ENCODE measurements at places on chromosomes 16 and 17.

DNA sequence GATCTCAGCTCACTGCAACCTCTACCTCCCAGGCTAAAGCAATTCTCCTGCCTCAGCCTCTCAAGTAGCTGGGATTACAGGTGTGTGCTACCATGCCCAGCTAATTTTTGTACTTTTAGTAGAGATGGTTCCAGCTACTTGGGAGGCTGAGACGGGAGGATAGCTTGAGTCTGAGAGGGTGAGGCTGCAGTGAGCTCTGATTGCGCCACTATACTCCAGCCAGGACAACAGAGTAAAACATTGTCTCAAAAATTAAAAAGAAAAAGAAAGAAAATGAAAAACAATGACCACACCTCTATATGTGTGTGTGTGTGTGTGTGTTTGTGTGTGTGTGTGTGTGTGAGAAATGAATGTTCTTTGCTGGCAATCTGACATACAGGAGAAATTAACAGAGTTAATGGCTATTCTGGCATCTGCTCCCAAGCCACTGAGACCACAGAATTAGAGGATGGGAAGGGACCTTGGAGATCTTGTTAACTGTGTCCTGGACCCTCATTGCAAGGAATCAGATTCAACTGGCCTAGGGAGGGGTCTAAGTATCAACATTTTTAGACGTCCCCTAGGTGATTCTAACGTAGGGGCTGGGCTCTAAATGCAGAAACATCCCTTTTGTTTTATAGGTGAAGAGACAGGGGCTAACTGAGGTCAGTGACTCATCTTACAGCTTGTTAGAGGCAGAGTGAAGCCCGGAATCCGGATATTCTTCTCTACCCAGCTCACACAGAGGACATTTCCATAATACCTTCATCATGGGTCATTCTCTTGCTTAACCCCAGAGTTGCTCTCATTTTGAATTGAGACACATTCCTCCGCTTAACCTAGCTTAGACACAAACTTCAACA, 16.4 kb upstream of the MARCHF10 start:
- DNase-seq = no peak

DNA sequence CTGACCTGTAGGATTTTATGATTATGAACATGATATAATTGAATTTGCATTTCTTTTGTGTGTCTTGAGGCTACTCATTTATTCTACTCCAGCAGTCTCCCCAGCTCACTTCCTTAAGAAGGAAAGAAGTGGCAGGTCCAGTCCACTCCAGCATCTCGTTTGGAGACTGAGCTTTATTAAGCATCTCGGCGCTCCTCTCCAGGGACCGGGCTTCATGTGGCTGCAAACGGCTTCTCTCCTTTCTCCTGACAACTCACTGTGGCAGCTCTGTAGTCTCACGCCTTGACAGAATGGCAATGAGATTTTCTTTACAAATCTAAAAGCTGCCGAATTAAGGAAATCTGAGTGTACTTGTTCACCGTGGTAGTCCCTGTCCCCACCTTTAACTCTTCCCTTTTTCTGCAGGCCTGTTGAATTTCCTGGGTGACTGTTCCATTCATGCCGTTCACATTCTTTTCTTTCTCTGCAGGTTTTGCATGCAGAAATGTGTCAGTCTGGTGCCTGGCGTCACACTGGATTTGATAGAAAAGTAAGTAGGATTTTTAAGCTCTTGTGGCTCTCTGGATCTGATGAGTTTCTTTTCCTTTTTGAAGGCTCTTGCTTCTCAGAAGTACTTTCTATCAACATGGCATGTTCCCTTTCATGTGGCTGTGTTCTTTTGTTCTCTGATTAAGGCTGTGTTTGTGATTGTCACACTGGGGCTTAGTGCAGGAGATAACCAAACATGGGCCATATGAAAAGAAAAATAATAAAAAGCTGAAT, 200.5 kb upstream of the CHMP6 start:
- no peak for DNase-seq

- DNase-seq = no peak
These were observed 51.2 kb upstream of the DHX40 start for GRCh38 chr17:59513934-59514841.

DNA sequence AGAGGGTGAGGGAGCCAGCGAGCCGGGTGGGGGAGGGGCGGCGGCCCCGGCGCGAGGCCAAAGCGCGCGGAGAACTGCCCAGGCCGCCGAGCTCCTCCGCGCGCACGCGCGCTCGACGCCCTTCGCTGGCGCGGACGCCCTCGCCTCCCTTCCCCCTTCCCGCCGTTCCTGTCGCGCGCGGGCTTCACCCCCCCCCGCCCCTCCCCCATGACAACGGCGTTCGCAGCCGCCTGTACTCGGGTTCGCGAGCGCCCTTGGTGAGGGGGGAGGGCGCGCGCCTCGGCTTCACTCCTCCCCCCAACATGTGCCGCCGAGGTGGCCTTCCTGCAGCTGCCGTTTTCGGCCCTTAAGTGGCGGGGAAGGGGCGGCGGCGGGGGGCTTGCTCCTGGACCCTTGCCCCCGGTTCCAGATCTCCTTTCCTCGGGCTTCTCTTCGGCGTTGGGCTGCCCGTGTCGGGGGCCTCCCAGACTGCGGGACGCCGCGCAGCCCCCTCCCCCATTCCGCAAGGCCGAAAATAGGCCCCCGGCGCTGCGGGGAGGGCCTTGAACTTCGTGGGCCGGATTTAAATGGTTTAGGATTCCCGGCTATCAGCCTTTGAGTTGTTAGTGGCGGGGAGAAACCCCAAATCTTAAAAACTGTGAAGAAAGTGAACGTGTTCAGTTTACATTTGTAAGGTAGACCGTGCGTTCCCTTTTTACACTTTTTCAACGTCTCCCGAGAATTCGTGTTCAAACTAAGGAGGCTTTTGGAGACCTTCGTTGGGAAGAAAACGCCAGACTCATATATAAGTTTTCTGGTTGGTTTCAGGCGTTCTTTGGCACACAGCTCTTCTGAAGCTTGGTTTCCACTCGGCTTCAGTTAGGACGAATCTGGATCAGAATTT, 653 bp downstream of the SRRM2 start:
- peak; percentile 47 for DNase-seq

GRCh38 chr16:58123896-58124600, 5.1 kb downstream of the CFAP20 start:
- no peak for DNase-seq

DNA sequence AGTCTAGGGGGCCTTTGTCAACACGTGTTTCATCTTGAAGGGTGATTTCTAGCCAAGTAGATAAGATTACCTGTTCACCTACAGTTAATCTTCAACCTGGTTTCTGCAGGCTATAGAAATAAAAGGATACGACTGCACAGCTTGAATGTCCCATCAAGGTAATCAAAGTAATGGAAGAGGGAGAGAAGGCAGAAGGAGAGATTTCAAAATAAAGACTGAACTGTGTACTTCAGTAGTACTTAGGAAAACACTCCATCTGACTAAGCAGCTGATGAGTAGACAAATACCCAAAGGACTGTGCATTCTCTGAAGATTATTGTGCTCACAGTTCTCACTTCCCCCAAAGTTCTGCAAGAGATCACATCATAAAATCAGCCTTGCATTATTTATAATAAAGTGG, 5.8 kb upstream of the RFFL start:
- no peak for DNase-seq

All from amniotic stem cell (primary cell).